ENCODE measurements at places on chromosomes 6 and 20.

DNA sequence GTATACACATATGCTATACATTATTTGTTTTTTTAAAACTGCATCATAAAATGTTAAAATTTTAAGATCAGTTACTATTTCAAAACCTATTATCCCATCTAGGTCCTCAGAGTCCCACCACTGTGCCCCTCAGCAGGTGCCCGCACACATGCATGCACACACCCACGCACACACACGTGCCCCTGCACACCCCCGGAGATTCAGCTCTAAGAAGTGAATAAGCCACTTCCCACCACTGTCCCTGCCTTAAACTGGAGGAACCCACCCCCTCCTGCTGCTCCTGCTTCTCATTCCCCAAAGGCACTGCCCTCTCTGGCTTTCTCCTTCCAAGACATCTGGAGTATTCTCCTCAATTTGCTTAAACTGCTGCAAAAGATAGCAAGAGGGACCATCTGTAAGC lies 5.4 kb upstream of the FAM210B start:
- no peak for DNase-seq

GRCh38 chr20:50498071-50498776 lies 12.0 kb upstream of the PTPN1 start:
- DNase-seq: no peak

GRCh38 chr6:14450578-14450977 lies 333.0 kb downstream of the CD83 start:
- DNase-seq: no peak

- DNase-seq: no peak
Observed at GRCh38 chr6:151160929-151161757, 78.6 kb upstream of the AKAP12 start.

- no peak for DNase-seq
Observed at GRCh38 chr6:125571207-125571755, 178.2 kb upstream of the HEY2 start.

DNA sequence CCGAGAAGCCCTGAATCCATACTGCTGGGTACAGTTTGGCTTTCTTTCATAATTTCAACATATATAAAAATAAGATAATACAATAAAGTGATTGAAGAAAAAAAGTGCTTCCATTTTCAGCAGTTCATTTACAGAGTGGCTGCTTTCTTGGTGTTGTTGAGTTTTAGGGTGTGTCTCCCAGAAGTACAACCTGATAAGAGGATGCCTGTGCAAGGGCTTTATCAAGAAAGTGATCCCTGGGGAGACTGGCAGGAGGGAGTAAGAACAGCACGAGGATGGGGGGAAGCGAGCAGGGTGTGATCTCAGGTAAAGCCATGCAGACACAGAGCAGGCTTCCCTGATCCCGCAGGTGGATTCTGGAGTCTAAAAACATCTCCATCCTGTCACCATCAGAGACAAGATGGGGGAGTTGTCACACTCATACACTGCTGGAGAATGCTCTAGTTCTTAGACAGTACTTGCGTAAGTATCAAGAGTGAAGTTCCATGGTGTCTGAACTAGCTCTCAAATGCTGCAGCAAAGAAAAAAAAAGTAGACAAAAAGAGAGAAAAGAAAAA lies 395.9 kb downstream of the CDH26 start:
- DNase-seq: no peak

DNA sequence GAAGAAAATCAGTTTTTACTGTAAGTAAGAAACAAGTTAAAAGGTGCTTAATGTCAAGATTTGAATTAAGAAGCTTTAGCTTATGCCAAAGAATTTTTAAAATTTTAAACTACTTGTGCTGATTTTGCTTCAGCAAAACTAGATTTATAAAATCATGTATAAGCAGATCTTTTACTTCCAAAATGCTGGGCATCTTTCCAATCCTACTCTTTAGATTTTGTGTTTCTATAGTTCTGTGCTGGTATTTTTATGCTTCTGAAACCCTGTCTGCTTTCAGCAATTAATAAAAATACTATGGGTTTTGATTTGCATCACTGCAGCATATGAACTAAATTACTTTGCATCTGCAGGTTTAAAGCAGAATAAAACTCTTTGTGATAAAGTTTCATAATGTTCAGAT lies 238.6 kb upstream of the RNF217 start:
- no peak for DNase-seq

All from NCI-H82 (cell line).